ENCODE measurements at places on chromosomes 4 and X.
A peak's percentile ranks its signal among the peaks of the same experiment; 100 is the strongest.

- DNase-seq: no peak
Observed at GRCh38 chr4:172750910-172751309, 417.7 kb upstream of the GALNT7 start.

- peak; percentile 51 for DNase-seq
Observed at GRCh38 chr4:73068491-73069337, 802 bp downstream of the COX18 start.

GRCh38 chr4:81039351-81039972, 9.0 kb downstream of the BMP3 start:
- no peak for DNase-seq

- DNase-seq: no peak
Observed at GRCh38 chrX:48834383-48834709, 1.1 kb downstream of the PCSK1N start.

DNA sequence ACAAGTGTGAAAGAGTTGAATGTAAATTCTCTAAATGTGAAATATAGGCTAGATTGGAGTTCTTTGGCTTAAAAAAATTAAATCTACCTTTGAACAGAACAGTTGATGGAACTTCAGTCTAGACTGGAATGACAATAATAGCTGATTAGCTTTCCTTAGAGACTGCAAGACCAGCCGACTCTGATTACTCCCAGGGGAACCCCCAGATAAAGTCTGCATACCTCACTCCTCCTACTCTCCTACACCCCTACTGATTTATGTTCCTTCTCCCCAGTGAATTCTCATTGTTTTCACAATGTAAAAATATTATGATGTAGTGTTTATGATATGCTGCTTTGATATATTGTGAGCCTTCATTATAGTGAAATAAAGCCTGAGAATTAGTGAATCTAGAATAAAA, 241.3 kb downstream of the CFAP299 start:
- DNase-seq: no peak

DNA sequence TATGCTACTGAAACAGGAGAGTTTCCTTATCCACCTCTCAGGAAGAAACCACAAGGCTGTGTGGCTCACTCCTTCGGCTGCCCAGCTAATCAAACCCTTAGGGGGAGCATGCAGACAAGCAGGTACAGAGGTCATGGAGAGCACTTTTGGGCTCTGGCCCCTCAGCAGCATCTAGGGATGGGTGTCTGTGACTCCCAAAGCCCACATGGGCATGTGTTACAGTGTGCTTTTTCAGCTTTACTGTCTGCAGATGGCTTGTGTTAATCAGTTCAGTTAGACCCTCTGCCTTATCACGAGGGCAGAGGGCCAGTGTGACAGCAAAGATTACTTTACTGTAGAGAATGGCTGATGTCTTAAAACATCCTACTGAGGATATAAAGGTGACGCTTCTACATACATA, 447.4 kb downstream of the PCDH10 start:
- no peak for DNase-seq

- DNase-seq: no peak
Observed at GRCh38 chr4:31328932-31329331, 608.8 kb downstream of the PCDH7 start.

GRCh38 chr4:57068237-57068981, 41.8 kb downstream of the IGFBP7 start:
- no peak for DNase-seq

- DNase-seq: no peak
Observed at GRCh38 chr4:153553819-153554170, 87.6 kb downstream of the TMEM131L start.

GRCh38 chr4:47485768-47486167, 693 bp downstream of the ATP10D start:
- no peak for DNase-seq

GRCh38 chrX:2401590-2402360, 99.0 kb downstream of the DHRSX start:
- no peak for DNase-seq

DNA sequence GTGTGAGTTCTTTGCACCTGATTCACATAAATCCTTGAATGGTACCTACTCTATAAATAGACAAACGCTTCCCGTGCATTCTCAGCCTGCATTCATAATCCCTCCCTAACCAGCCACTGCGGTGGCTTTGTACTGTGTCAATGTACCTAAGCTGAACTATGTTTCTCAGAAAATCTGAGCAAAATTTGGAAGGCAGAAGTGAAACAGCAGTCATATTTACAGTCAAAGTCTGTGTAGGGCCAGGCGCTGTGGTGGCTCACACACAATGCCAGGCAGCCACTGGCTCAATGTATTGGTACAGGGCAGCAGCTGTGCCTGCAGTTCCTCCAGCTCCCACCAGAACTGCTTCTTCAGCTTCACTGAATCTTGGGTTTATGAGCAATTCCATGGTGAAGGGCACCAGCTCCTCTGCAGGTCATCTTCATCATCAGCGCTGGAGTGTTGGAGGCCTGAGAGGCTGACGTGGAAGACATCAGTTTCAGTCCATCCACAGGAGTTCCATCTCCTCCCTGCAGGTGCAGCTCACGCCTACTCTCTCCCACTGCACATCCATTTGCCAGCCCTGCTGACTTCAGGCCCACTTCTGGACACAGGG, 32.3 kb upstream of the IRF2 start:
- peak; percentile 24 for DNase-seq

GRCh38 chr4:94550851-94551250, 99.1 kb downstream of the PDLIM5 start:
- no peak for DNase-seq

Measured in ELR (cell line).